ENCODE measurements at places on chromosomes 2 and 18.

DNA sequence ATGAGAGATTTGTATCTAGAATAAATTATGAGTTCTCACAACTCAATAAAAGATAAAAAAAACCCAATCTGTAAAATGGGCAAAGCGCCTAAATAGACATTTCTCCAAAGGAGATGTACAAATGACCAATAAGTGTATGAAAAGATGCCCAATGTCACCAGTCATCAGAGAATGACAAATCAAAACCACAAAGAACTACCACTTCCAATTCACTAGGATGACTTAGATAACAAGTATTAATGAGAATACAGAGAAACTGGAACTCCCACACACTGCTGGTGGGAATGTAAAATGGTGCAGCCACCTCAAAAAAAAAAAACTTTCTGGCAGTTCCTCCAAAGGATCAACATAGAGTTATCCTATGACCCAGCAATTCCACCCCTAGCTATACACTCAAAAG, 17.4 kb upstream of the COL6A3 start:
- DNase-seq: peak; percentile 86

- peak; percentile 30 for DNase-seq
Measured at GRCh38 chr18:23134780-23135549, at the start of gene CABLES1. Gene CABLES1 (plus strand): TSS chr18:23135485. CDS start chr18:23135763, 278 bp downstream.

DNA sequence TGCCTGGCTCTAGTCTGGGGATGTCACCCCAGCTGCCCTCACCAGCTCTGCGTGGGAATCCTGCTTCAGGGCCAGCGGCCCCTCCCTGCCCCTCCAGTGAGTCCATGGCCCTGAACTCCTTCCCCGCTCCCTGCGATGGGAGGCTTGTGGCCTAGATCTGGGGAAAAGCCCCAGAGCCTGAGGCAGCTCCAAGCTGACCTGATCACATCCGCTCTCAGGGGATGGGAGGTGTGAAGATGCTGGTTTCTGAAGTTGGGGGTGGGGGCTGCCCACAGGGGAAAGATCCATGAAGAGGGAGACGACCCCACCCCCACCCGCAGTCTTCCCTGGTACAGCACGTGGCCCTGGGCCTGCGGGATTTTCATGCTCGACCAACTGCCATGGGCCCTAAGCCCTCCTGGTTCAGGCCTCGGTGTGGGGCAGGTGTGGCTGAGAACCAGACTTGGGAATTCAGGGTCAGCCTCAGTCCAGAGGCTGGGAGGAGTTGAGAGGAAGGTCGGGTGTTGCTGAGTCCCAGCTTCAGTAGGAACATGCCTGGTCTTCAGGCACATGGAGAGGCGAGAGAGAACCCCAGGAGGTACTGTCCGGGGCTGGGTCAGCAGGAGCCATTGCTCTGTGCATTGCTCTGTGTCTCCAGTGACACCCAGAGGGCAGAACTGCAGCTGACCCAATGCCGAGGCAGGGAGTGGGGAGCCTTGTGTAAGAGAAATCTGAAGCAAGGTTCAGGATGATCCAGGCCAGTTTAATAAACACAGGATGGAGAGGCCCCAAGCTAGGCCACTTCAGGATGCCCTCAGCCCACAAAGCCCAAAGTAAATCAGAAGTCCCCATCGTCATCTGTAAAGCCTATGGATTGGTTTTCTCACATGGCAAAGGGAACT, 115.1 kb downstream of the CAPN13 start:
- no peak for DNase-seq

DNA sequence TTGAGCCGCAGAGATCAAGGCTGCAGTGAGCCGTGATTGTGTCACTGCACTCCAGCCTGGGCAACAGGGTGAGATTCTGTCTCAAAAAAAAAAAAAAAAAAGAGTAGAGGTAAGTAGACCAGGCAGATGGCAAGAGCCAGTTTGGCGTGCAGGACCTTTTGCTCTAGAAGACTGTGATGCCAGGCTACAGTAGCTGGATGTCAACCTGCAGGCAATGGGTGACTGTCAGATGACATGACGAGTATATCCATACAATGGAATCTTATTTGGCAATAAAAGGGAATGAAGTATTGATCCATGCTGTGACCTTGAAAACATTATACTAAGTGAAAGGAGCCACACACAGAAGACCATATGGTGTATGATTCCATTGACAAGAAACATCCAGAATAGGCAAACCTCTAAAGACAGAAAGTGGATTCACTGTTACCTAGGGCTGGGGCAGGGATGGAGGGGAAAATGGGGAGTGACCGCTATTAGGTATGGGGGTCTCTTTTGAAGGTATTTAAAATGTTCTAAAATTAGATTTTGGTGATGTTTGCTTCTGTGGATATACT, 11.2 kb upstream of the DGUOK start:
- no peak for DNase-seq

DNA sequence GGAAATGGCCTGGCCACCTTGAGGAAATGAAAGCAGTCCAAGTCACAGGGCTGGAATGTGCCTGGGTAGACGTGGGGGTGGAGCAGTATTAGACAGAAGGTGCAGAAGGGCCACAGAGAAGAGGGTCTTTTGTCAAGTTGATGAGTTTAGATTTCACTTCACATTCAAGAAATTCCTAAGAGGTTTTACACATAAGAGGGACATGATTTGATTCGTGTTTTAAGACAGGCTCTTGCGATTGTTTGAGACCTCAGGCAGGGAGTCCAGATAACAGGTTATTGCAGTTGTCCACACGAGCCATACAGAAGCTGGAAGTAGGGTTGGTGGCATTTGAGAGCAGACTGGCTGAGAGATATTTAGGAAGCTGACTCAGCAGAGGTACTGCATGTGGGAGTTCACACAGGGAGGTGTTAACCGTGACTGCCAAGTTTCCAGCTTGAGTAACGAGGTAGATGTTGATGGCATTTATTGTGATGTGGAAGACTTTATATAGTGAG, 64.6 kb downstream of the NEB start:
- peak; percentile 1 for DNase-seq

GRCh38 chr2:39409697-39410389, 27.2 kb downstream of the MAP4K3 start:
- no peak for DNase-seq

All from mammary epithelial cell (primary cell).